ENCODE measurements at places on chromosomes 2 and 18.

- peak; percentile 15 for DNase-seq
These were observed 110.0 kb upstream of the ZEB2 start for GRCh38 chr2:144629935-144630334.

GRCh38 chr2:218513676-218514075 lies 54.5 kb downstream of the USP37 start:
- no peak for DNase-seq

DNA sequence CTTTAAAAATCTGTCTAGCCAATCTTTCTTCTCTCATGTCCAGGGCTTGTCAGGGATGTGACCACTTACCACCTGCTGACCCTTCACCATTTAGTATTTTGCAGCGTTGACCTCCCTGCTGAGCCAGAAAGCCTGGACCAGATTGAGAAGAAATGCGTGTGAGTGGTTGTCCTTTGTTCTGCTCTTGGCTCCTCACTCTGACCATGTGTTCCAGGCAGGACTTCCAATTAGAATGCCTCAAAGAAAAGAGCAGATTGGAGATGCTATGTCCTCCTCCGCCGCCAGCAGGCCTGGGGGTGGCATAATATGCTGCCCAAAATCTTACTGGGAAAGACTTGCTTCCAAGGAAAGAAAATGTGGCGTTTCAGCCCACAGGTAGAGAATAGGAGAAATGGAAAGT lies 894.1 kb downstream of the SLC4A3 start:
- DNase-seq, result no peak

- no peak for DNase-seq
These were observed 64.9 kb upstream of the TTC27 start for GRCh38 chr2:32562906-32563305.

DNA sequence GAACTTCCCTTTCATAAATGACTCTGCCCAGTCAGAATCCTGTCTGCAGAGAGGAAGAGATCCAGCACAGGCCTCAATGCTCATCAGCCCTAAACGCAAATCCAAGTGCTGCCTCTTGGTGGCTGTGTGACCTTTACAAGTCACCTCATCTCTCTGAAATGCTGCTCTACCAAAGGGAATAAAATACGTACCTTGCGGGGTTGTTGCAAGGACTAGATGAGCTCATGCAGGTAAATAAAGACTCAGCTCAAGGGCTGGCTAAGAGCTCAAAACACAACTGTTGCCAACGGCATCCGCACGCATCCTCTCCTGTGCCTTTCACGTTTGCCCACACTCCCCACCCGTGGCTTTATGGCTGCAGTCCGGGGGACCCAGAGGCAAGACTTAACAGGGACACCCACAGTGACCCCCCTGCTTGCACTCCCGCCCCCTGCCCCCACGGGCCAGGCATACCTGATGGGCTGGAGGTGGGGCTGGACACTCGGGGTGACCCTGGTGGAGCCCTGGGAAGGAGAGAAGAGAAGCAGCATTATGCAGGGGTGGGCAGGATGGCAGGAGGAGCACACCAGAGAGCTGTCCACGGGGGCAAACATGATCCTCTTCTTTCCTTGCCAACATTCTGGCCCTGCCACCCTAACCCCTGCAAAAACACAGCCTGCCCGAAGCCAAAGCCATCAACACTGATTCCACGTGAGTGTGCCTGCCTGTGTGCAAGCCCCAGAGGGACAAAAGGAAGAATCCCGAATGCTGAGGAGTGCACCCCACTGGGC lies 102.6 kb downstream of the TNS1 start:
- no peak for DNase-seq

DNA sequence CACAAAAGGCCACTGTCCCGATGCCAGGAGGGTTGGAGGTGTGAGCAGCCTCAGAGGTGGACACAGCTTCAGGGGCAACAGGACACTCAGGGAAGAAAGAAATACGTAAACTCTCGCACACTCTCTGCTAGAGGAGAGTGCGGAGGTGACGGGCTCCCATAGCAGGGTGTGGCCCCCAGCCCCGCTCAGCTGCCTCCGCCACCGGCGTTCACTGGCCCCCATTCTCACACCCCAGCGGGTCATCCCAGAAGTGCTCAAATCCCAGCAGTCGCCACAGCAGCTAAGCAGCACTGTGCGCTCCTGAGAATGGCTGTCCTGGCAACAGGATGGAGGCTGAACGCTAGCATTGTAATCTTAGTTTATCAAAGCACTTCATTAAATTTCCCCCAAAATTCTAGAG lies 315.6 kb upstream of the SALL3 start:
- no peak for DNase-seq

- no peak for DNase-seq
These were observed 410.8 kb upstream of the FANCL start for GRCh38 chr2:58651930-58652329.

DNA sequence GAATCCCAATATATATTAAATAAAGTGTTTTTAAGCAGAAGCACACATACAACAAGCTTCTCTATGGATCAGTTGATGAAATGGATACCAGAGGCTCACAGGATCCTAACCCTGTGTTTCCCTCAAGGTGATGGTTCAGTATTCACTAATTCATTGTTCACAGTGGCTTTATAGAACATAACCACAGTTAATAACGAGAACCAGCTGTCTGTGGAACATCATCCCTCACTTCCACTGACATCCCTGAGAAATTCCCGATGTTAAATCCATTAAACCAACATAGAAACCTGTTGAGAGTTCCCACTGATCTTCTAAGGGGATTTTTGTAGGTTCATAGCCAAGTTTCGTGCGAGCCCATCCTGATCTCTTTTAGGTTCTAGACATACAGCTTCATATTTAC lies 29.0 kb downstream of the CCDC195 start:
- no peak for DNase-seq

GRCh38 chr18:31973929-31974546 lies 31.1 kb upstream of the TRAPPC8 start:
- DNase-seq, result no peak

- DNase-seq, result no peak
These were observed 13.4 kb upstream of the MAT2A start for GRCh38 chr2:85525567-85525966.

GRCh38 chr2:108858894-108859293 lies 72.3 kb downstream of the CCDC138 start:
- no peak for DNase-seq

- no peak for DNase-seq
These were observed 649.1 kb downstream of the NYAP2 start for GRCh38 chr2:226048611-226049010.

DNA sequence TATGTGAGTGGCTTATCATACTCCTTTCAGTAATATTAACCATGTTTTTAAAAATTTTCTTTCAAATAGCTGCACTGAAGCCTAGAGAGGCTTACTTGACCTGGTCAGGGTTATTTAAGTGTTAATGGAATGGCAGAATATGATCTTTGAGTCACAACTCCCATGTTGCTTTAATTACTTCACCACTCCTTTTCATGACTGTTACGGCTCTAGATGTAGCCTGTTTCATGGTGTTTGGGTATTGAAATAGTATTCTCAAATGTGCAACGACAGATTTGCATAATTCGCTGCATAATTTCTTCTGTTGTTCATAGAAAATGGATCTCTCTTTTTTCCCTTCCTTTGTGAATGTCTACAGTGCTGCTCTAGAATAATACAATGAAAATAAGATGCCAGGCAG lies 51.6 kb upstream of the PLA2R1 start:
- peak; percentile 37 for DNase-seq

DNA sequence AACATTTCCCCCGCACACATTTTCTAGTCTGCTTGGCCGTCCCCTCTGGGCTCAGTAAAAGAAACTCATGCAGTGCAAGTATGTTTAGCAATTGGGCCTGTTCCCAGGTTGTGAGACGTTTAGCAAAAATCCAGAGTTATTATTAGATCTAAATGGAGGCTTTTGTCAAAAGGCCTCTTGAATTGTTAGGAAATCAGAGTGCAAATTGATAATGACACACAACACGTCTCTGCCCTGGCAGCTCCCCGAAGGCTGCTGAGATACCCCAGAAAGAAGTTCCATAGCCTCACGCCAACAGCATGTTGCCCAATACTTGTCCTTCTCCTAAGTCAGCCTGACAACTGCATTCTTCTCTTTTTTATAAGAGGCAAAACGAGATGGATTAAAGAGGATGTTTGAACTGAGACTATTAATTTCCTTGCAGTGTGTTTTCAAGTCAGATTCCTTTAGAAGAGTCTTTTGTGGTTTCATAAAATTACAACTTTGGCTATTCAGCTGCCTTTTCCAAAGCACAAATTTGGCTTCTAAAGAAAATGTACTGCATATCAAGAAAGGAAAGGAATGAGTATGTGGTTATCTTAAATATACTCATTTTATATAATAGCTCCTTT lies 202.2 kb downstream of the TRIB2 start:
- peak; percentile 73 for DNase-seq

GRCh38 chr2:234423884-234424283 lies 73.0 kb downstream of the ARL4C start:
- no peak for DNase-seq

GRCh38 chr18:51160646-51161045 lies 36.8 kb downstream of the MEX3C start:
- no peak for DNase-seq

DNA sequence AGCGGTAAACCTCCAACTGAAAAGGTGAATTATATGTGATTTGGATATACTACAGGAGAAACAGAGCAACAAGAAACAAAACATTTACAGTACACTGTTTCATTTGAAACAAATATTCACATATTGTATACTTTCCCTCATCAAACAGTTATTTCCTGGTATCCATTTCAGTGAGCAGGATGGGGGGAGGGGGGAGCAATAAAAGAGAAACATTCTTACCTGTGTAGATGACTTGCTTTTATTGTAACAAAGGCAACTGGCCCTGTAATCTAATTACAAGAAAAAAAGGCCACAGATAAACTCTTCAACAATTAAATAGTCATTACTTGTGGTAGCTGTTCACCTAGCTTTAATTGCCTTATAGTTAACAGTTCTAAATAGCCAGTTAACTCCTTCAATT lies 3.9 kb upstream of the PPP1CB start:
- no peak for DNase-seq

GRCh38 chr2:119339562-119339923 lies 27.1 kb downstream of the C2orf76 start:
- DNase-seq, result no peak

DNA sequence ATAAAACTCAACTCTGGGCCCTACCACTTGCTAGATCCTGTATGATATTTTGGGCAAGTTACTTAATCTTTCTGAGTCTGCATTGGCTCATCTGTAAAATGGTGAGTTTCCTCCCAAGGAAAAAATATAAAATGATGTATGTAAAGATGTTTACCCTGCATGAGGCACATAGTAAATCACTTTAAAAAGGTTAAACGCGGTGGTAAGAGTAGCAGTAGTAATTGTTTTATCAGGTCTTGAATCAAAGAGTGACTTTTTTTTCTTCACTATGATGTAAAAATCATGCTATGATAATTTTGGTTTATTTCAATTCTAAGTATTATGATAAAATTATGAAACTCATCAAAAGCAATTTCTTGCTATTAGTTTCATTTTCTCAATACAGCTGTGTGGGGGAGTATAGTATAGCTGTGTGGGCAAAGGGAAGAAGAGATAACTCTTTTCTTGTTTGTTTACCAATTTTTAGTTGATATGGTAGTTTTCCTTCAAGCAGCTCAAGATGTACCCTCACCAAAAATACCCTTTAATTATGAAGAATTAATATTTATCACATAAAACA lies 10.7 kb downstream of the ARHGAP15 start:
- no peak for DNase-seq

GRCh38 chr18:54316071-54316820 lies 41.4 kb downstream of the STARD6 start:
- DNase-seq, result no peak

GRCh38 chr2:72515696-72516095 lies 310.1 kb downstream of the EXOC6B start:
- DNase-seq, result peak; percentile 12

DNA sequence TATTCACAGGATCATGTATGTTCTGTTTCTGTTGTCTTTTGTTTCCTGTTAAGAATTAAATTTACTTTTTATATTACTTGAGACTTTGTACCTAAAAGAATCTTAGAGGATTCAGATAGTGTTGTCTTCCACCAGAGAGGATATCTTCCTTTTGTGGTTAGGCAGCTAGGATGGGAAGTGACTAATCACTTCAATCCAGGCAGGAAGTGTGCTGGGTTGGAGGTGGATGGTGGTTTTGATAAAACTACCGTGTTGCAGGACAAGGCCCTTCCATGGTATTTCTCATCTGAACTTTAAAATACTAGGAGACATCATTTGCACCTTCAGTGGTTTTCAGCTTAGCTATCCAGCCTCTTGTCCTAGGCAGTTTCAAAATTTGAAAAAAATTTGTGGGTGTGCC lies 728.6 kb upstream of the CDH2 start:
- peak; percentile 36 for DNase-seq

DNA sequence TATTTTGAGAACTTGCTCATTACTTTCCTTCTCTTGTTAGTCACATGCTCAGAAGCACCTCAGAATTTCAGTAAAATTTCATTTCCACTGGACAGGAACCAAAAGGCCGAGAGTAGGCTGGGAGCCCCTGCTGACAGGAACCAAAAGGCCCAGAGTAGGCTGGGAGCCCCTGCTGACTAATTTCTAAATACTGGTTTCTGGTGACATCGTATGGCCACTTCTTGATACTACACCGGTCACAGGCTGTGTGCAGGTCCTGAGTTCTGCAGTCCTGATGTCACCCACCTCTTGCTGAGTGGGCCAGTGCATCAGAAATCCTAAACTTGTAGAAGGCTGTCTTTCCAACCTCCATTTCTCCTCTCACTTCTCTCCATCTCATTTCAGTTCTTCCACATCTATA lies 17.7 kb upstream of the EN1 start:
- peak; percentile 66 for DNase-seq

GRCh38 chr18:55338978-55339650 lies 248.9 kb downstream of the TCF4 start:
- DNase-seq, result peak; percentile 40

DNA sequence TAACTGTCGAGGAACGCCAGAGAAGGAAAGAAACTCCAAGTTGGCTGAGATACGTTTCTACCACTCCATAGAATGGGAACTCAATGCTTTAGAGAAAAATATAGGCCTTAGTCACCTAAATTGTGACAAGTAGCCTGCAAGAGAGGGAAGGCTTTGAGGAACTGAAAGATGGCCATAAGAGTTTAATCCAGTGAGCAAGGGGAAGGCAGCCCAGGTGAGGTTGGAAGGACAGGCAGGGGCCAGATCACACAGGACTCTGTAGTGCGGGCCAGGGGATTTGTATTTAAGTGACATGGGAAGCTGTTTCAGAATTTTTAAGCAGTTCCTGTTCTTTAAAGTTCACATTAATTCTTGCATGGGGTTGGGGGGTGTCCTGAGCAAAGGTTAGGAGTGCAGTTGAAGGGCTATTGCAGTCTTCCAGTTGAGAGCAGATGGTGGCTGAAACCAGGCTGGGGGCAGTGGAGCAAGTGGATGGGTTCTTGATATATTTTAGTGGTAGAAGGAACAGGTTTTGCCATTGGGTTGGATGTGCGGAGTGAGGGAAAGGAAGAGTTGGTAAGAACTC lies 138.9 kb upstream of the PELI1 start:
- no peak for DNase-seq

GRCh38 chr18:9559253-9559652 lies 55.1 kb downstream of the PPP4R1 start:
- no peak for DNase-seq

GRCh38 chr2:231531883-231532755 lies 1.9 kb upstream of the NMUR1 start:
- no peak for DNase-seq

Measured in GM03348 (cell line).